ENCODE measurements at places on chromosomes 13 and 19.

GRCh38 chr13:34931572-34931971 is 10.5 kb upstream of the NBEA start:
- H3K27me3 ChIP-seq, result no peaks in the 10 kb centered on the region
- no peak for DNase-seq

DNA sequence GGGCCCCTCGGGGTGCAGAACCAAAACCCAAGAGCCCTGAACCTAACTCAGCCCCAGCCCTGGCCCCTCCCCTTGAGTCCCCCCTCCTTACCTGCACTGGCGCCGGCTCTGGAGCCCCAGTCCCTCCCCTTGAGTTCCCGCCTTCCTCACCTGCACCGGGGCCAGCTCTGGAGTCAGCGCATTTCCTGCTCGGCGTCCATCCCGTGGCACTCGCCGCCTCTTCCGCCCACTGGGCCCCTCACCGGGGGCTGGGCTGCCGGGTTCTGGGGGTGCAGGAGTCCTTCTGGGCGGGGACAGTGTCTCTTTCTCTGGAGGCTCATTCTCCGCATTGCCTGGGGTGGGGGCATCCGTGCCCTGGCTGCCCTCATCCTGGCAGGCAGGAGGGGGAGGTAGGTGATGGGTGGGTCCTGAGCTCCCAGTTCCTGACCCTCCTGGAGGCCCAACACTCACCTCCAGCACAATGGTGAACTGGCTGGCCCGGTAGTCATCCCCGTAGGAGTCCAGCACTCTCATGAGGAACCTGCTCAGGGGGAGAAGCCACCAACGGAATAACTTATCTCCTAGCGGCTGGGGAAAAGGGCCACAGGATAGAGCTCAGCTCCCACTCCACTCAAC is 5.3 kb downstream of the NDUFA3 start:
- H3K27me3 ChIP-seq, result no peaks in the 10 kb centered on the region
- peak; percentile 41 for DNase-seq
- no peak overlapping the region for H3K27ac ChIP-seq
- peaks cover 11% of the 10 kb centered on the region for H3K4me1 ChIP-seq
- no peak overlapping the region for H3K4me3 ChIP-seq

GRCh38 chr19:4431808-4432674 is 25.6 kb downstream of the UBXN6 start:
- H3K4me3 ChIP-seq, result no peak overlapping the region
- peaks cover 22% of the 10 kb centered on the region for H3K4me1 ChIP-seq
- DNase-seq, result peak; percentile 76
- H3K27ac ChIP-seq, result no peak overlapping the region
- peaks cover 40% of the 10 kb centered on the region for H3K36me3 ChIP-seq

- no peak for DNase-seq
- H3K27me3 ChIP-seq, result no peaks in the 10 kb centered on the region
- no peaks in the 10 kb centered on the region for H3K36me3 ChIP-seq
- H3K4me3 ChIP-seq, result no peak overlapping the region
- H3K27ac ChIP-seq, result no peak overlapping the region
These were observed 40.7 kb downstream of the PCCA start for GRCh38 chr13:100129605-100130004.

All from lower lobe of right lung (tissue), 2 donors.